ENCODE measurements at places on chromosomes 6 and 20.
A peak's percentile ranks its signal among the peaks of the same experiment; 100 is the strongest.

DNA sequence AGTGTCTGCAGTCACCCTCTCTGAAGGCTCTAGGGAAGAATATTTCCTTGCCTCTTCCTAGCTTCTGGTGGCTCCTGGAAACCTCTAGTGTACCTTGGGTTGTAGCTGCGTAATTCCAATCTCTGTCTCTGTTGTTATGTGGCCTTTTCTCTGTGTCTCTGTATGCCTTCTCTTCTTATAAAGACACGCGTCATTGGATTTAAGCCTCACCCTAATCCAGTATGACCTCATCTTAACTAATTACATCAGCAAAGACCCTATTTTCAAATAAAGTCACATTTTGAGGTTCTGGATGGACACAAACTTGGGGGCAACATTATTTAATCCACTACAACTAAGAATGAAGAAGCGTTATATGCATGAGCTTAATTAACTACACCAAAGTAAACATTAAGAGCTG is 111.4 kb upstream of the ZNF184 start:
- no peak for DNase-seq

DNA sequence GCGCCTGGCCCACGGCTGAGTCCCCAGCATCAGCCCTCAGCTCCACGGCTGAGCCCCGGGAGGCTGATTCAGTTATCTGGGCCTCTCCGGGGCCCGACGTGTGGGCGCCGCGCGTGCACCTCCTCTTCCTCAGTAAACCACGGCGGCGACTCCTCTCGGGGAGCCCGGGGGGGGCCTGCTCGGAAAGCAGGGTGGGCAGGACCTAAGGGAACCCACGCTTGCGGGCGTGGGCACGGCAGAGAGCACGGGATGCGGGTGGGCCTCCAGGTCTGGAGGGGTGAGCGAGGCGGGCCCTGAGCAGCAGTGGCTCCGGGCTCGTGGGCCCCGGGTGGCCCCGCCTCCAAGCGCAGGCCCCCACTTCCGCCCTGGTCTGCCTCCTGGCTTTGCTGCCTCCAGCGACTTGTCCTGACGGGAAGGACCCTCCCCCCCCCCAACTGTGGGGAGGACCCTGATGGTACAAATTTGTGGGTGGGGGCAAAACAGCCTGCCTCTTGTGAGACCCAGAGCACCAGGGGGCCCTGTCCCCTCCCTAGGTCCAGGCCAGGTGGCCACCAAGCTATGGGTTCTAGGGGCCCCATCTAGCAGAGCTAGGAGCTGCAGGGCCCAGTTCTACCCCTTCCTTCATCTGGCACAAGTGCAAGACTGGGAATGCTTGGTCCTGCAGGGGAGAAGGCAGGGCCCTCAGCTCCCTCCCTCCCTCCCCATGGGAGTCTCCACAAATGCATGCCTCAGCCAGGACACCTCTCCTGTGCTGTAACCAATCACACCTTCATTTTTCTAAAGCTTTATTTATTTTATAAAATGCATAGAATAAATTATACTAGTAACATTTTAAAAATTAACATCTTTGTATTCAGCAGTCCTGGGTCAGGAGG is 16.9 kb downstream of the UCKL1 start:
- no peak for DNase-seq

GRCh38 chr6:150310539-150310938 is 58.3 kb upstream of the IYD start:
- no peak for DNase-seq

DNA sequence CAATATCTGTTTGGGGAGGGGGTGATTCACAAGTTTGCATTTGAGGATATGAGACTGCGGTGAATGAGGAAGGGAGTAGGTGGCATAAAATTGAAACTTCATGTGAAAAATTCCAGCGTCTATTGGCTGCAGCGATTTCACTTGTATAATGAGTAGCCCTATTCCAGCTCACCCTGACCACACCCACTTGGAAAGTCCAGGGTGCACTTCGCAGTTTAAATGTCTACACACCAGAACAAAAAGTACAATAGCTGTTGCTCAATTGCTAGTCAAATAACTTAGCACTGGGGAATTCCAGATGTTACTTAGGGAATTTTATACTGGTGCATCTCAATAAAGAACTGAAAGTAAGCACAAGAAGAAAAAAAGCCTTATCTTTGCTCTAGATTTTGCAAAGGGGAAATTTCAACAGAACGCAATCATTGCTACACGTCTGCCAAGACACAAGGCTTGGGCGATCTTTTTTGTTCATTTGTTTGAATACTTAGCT is 6.3 kb downstream of the TNFAIP3 start:
- peak; percentile 43 for DNase-seq

DNA sequence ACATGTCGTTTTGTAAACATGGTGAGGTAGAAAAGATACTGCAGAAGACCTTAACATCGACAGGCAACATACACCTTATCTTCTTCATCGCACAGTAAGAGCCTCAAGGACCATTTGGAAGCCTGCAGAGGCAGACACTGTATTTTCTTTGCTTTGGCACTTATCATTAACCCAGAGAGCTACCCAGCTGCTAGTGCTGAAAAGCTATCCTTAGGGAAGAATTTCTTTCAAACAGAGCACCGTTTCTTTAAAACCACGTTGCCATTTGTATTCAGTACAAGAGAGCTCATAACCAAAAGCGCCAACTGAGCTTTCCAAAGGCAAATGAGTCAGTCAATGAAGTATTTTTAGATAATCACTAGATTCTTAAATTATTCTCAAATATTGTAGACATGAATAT is 306.6 kb downstream of the EPM2A start:
- DNase-seq, result no peak

DNA sequence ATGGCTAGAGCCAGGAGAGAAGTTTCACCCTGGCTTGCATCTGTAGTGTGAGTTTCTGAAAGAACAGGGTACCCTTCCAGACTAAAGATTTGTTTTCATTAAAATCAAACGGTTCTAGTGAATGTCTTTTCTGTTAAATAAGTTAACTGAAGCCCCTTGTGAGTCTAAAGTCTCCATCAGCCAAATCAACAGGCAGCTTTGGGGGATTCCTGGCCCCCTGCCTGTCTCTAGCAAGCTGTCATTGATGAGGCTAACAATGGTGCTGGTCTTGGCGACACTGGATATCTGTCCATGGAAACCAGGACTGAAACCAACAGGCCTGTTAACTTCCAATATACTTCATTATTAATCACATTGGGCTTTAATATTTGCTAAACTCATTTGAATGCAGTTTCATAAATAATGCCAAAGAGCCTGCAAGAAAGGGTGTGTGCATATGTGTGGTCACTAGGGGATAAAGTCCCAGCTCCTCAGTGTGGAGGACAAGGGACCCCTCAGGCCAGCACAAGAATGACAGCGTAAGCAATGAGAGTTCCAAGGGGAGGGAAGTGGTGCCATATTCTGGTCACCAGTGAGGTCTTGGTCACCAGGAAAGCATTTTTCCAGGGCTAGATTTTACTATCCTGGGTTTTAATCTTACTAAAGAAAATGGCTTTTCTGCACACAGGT is 9.1 kb upstream of the RNF182 start:
- DNase-seq, result no peak

DNA sequence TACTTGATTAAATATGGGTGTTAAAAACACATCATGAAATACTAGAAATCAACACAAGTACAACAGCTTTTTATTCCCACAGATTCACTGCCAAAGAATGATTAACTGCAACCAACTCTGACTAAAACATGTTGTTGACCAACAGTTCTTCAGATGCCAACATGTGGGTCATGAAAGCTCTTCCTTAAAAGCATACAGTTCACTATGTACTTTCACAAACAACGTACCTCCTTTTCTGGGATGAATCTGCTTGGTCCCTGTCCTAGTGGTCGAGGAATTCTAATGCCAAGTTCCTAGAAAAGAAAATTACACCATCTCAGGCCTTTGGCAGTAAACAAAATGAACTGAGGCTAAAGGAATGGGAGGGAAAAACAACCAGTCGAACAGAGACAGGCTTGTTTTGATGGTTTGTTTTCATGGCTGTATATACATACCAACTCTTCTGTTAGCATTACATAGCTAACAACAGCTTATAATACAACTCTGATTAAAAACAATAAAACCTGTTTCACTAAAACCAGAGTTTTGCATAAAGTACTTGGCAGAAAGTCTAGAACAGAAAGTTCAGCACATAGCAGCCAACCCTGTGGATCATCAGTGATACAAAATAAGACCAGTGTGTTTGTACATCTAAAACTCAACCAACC is 92.5 kb downstream of the SESN1 start:
- DNase-seq, result peak; percentile 36

- peak; percentile 25 for DNase-seq
Measured at GRCh38 chr20:19274412-19275015, 62.1 kb downstream of the SLC24A3 start.
